ENCODE measurements at places on chromosomes 5 and 9.
A peak's percentile ranks its signal among the peaks of the same experiment; 100 is the strongest.

DNA sequence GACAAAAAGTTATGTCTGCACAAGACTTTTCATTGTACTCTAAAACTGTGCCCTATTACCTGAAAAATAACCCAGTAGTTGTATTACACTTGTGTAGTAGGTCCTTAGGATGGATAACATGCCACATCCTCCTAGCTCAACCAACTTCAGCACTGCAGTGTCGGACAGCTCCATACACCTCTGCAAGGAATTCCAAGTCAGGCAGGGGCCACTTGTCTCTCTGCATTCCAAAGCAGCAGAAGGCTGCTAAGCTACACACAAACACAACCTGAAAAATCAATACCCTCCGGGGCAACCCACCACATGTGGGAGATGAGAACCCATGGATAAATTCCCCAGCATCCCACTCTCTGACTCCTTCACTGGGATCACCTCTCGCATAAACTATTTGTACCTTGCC lies 50.2 kb downstream of the MED10 start:
- no peak for DNase-seq

DNA sequence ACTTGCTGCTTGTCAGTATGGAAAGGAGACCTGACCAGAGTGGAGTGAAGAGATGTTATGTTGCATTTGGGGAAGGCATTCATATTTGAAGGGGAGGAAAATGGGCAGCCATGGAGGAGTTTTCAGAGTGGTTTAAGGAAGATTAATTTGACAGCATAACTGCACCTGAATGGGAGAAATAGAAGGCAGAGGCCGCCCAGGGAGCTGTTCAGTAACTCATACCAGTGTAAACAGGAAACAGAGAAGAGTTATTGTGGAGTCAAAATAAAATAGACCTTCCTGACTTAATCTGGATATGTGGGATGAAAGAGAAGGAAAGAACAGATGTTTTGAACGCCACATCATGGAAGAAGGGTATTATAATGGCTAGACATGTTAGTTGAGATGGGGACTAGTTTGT lies 13.4 kb downstream of the SLC44A1 start:
- no peak for DNase-seq

- peak; percentile 31 for DNase-seq
Measured at GRCh38 chr5:757931-758697, 26.4 kb downstream of the ZDHHC11B start.

GRCh38 chr5:139385061-139386049 lies 2.3 kb upstream of the SLC23A1 start:
- DNase-seq: no peak

DNA sequence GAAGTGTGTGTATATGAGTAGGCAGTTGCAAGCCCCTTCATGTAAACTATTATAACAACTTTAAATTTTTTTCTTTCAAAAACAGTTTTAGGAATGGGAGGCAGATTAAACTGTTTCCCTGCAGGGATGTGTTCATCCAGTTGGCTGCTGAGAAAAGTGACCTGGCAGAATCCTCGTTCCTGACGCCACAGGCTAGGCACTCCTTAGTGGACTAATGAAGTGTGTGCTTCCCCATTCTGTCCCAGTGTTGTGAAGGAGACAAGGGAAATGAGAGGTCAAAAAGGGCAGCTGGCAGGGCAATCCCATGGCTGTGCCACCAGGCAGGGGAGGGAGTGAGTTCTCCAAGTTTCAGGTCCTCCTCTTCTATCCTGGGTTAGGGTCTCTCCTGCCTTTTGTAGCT lies 59.8 kb downstream of the FOXD1 start:
- DNase-seq: no peak

GRCh38 chr5:138938526-138938925 lies 63.4 kb upstream of the LRRTM2 start:
- no peak for DNase-seq

- DNase-seq: no peak
Measured at GRCh38 chr5:1809416-1810035, 8.3 kb downstream of the NDUFS6 start.

DNA sequence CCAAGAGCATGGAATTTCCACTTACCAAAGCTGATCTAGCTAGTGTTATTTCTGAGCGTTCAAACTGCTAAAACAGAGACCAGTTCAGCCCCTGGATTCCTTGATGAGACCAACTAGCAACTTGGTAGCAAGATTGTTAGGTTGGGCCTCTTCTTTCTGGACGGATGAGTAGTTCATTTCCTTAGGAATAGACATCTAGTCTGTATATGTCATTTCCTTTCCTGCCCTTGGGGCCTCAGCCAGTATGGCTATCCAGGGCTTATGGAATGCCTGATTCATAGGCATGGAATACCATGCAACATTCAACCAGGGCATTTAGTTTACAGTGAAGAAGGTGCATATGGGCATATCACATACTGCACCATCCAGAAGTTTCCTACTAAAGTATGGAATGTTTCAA lies 14.5 kb upstream of the LPAR1 start:
- no peak for DNase-seq

GRCh38 chr5:33891788-33892619 lies at the start of gene ADAMTS12:
Gene ADAMTS12, minus strand, starts transcription at chr5:33891990. Its CDS starts 134 bp downstream, at chr5:33891856.
- no peak for DNase-seq

GRCh38 chr9:18824095-18824666 lies 208.8 kb downstream of the SAXO1 start:
- DNase-seq: no peak

DNA sequence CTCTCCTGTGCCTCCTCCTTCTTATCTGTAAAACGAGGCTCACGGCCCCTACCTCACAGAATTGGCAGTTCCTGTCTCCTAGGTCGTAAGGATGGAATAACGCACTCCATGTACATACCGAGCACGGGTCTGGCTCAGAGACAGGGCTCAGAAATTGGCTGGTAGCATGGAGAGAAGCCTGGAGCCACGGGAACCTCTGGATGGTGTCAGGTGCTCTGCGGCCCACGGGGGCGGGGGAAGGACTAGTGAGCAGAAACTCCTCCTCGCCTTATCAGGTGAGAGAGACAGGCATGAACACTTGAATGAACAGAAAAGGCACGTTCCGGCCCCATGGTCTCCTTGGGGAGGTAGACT lies 15.4 kb upstream of the C5orf47 start:
- no peak for DNase-seq

DNA sequence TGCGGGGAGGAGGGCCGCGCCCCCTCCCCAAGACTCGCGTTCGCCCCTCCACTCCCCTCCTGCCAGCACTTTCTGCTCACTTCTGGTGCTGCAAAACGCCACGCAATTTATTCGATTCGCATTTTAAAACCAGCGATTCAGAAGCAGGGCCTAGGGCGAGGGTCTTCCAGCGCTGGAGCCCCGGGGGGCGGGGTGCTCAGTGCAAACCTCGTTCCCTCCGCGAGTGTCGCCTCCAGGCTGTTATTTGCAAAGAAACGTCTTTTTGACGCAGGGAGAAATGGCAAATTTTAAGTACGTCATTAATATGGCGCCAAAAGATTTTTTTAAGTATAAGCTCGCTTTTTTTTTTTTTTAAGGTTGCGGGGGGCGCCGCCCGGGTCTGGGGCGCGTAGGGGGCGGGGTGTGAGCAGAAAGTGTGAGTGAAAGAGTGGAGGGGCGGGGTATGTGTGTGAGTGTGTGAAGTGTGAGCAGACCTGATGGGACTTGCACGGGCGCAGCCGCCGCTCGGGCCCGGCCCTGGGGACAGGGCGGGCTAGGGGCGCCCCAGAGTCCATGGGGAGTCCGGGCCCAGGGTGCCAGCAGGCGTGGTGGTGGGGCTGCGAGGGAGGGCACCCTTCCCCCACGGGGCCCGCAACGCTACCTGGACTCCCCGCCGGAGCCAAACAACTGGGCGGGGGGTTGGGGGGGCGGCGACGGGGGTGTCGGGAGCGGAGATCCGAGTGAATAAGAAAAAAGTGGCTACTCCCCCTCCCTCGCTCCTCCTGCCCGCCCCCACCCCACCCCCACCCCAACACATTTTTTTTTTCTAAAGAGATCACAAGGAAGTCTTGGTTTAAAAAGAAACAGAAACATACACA lies at the start of gene JADE2:
Gene JADE2 (plus strand): TSS at position 845 of the 857 bp plus-strand sequence. CDS start 10,188 bp downstream, outside the sequence.
- DNase-seq: peak; percentile 85

DNA sequence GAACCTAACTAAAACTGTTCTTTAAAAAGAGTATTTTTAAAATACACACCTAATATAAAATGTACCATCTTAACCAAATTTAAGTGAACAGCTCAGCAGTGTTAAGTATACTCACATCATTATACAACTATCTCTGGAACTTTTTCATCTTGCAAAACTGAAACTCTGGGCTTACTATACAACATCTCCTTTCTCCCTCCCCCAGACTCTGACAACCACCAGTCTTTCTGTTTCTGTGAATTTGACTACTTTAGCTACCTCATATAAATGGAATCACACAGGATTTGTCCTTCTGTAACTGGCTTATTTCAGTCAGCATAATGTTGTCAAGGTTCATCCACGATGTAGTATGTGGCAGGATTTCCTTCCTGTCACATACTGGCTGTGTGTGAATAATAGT lies 93.5 kb downstream of the FOXD1 start:
- no peak for DNase-seq

DNA sequence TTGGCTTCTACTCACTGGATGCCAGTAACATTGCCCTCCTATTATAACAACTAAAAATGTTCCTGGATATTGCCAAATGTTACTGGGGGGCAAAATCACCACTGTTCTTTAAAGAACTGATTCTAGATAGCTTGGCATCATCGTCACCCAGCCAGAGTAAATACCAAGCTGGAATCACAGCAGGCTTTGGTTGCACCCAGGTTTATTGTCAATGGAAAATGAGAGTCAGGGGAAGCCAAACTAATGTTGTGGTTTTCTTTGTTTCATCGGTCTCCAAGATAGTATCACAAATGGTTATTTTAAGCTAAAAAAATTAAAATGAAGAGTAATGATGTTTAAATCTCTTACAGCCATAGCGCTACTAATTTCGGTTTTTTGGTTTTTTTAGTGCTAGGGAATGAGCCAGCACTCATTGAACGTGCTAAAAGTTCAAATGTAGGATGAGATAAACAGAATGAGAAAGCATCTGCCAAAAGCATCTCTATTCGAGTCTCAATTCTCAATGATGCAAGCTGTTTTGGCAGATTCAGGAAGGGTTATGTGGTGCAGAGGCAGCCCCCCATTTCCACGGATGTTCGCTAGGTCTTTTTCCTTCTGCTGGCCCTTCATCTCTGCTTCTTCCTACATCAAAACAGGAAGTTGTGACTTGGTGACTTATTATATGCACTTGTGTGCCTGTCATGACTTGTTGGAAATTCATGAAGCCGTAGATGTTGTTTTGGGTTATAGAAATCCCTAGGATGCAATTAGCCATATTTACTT lies 558.0 kb downstream of the EBF1 start:
- no peak for DNase-seq

- DNase-seq: no peak
Measured at GRCh38 chr5:135996611-135997010, 32.2 kb upstream of the TGFBI start.

DNA sequence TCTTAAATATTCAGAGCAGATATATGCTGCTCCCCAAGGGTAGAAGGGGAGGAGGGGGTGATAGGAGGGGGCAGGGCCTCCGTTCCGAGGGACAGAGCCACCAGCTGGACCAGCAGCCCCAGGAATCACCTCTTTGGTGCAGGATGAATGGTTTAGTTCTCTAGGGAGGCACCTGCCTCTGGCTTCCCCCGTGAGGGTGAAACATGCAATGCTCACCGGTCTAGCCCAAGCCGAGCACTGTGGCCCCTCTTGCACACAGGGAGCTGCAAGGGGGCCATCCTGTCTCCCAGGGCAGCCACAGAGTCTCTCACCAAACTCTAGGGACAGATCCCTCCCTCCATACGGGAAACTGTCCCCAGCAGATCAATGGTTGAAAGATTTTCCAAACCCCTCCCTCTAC lies 163.7 kb downstream of the DAB2IP start:
- no peak for DNase-seq

DNA sequence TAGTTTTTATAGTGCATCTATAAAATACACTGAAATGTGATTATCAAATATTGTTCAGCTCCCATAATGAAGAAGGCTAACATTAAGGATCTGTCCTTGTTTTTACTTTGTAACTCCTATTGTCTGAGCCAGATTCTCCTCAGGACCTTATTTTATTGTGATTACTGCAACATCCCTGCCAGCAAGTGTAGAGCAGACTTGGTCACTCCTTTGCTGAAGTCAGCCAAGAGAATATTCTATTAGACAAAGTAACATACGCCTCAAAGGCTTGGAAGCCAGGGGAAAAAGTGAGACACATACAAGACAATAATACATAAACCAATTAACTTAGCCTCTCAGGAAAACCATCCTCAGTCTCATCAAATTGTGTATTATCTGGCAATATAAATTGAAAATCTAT lies 269.6 kb downstream of the ARL15 start:
- no peak for DNase-seq

- DNase-seq: no peak
Measured at GRCh38 chr5:79259383-79259782, 23.5 kb downstream of the JMY start.

- no peak for DNase-seq
Measured at GRCh38 chr9:37565661-37566618, 10.2 kb downstream of the FBXO10 start.
